ENCODE measurements at places on chromosomes 11 and 22. TPM values are rescaled to one million over a fixed set of nuclear protein-coding genes. Genes with fewer than 3 reads are reported as not detected.

DNA sequence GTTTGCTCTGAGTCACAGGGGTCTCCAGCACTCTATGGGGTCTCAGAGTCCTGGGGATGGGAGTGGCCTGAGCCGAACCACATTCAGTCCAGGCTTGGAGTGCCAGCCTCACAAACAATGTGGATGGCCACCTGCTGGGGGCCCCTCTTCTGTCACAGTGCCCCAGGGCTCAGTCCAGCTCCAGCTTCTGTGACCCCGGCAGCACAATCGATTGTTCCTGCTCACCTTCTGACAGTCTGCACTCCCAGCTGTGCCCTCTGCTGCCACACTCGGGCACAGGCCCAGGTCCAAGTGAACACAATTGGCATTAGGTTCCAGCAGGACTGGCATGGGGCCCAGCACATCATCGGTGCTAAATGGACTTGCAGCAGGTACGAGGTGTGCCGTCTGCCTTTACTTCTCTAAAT, 84.8 kb downstream of the TP53I11 start:
- DNase-seq, result no peak

GRCh38 chr11:75430714-75431532, 2.1 kb downstream of the KLHL35 start:
- no peak for DNase-seq

CFAP68 gene
- 39.1 TPM for total RNA-seq

GRCh38 chr22:48603621-48604320, 1223.9 kb downstream of the BRD1 start:
- no peak for DNase-seq

RELT gene
- total RNA-seq, result 26.6 TPM

DNA sequence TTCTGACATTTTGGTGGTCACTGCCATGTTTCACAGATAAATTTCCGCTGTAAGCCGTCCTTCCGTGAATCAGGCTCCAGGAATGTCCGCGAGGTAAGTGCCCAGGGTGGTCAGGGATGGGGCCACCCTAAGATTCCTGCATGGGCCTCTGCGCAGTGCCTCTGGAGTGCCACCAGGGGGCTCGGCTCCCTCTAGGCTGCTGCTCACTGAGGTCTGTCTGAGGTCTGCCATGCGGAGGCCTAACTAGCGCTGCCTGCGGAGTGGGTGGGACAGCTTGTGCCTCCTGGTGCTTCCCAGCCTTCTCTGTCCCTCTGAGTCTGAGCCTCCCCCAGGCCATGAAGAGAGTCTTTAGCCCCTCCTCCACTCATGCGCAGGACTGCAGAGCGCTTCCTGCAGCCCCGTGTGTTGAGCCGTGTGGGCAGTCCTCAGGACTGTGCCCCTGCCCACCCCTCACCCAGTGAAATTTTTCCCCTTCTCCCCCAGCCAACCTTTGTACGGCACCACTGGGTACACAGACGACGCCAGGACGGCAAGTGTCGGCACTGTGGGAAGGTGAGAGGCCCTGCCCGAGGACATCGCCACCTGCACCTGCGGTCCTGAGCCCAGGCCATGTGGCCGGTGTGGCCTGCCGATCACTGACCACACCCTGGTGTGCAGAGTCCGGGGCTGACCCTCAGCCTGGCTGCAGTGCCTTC, 11.9 kb upstream of the MDK start:
- DNase-seq, result peak; percentile 75

DNA sequence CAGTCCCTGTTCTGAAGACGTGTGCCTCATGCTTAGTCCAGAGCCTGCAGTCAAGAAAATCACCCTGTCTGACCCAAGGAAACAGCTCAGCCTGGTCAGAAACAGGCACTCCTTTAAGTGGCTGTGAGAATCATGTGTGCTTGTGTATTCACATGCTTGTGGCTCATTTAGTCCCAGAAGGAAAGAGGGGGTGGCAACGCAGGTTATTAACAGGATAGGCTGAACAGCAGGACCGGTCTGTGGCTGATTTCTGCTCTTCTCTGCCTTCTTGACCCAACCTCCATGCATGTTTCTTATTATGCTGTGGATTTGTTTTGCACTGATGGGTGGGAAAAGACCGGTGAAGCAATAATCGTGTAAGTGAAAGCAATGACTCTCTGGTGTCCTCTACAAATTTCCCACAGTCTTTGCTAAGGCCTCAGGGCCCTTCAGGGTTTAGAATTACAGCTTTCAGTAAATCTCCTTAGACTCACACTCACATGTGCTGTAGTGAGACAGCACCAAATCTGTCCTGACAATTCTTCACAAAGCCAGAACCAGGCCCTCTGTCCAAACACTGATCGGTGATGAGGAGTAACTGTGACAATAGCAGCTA, 288.1 kb downstream of the ETS1 start:
- peak; percentile 41 for DNase-seq

LTO1 gene
- total RNA-seq, result 15.9 TPM

FOLR1 gene
- not detected for total RNA-seq

DNA sequence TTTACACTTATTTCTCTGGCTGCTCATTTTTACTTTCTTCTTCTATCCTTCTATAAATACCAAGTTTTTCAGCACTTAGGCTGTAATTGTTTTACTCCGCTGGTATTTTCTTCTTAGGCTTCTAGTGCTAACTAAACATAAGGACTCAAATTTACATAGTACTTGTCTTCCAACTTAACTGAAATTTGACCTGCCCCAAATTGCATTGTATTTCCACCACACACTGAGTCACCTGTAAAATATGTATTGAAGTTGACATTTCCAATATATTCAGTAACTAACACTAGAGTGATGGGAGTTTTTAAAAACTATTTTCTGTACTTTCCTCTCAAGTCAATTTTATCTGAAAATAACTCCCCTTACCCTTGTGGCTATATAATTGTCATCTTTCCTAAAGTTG, 1794.1 kb upstream of the RAG2 start:
- no peak for DNase-seq

- DNase-seq, result no peak
Observed at GRCh38 chr11:1481861-1482441, 4.6 kb downstream of the MOB2 start.

- DNase-seq, result no peak
Observed at GRCh38 chr22:46050916-46051614, 74.1 kb upstream of the WNT7B start.

GLYAT gene
- not detected for total RNA-seq

GRCh38 chr11:44400431-44400830, 90.5 kb upstream of the ALX4 start:
- DNase-seq, result no peak

LYVE1 gene
- total RNA-seq, result not detected

DNA sequence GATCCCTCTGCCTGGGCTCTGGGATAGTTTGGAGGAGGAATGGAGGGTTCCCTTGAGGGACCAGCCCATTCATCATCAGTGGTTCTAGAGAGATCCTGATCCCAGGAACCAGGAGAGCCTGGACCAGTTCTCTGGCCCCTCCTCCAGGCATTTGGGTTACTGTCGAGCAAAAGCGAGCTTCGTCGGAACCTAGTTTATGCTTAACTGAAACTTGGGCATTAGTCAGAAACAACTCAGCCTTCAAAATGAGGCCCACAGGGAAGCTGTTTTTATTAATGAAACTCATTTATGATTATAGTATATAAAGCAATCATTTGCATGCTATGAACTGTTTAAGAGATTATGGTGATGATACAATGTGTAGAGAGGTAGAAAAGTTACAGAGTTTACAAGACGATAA, 61.4 kb downstream of the LIF start:
- peak; percentile 43 for DNase-seq

SCARF2 gene
- 0.20 TPM for total RNA-seq

DNA sequence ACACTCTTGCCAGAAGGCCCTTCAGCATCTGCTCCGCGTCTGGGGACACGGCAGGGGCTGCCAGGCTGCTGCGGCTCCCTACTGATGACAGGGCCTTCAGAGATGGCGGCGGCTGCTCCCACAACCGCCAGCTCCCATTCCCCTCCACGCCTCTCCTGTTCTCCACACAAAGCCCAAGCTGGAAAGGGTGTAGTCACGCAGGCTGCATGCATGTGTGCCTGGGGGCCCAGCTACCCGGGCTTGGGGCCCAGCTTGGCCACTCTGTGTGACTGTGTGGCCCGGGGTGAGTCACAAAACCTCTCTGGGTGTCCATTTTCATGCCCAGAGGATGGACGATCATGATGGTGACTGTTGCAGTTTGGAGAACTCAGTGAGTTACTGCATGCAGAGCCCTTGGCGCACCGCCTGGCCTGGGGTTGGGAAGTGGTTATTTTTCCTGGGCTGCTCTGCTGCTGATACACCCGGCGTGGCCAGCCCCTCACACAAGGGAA, 31.7 kb upstream of the PARVB start:
- DNase-seq, result no peak

- DNase-seq, result peak; percentile 77
Observed at GRCh38 chr11:69888483-69889181, 69.4 kb upstream of the FGF3 start.

DNA sequence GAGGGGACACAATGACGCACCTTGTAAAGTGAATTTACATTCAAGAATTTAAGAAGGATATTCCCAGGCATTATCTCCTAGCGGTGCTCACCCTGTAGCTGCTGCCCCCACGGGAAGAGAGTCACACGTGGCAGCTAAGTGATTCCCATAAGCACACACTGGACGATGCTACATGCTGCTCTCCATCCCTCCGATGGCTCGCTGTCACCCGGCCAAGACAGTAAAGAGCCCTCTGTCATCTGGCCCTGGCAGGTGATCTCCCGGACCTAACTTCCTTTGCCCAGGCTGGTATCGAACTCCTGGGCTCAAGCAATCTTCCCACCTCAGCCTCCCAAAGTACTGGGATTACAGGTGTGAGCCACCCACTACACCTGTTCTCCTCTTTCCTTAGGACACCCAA, 39.9 kb upstream of the IGSF9B start:
- no peak for DNase-seq

KIAA1671 gene
- total RNA-seq, result 6.5 TPM

OR4D6 gene
- not detected for total RNA-seq

DNA sequence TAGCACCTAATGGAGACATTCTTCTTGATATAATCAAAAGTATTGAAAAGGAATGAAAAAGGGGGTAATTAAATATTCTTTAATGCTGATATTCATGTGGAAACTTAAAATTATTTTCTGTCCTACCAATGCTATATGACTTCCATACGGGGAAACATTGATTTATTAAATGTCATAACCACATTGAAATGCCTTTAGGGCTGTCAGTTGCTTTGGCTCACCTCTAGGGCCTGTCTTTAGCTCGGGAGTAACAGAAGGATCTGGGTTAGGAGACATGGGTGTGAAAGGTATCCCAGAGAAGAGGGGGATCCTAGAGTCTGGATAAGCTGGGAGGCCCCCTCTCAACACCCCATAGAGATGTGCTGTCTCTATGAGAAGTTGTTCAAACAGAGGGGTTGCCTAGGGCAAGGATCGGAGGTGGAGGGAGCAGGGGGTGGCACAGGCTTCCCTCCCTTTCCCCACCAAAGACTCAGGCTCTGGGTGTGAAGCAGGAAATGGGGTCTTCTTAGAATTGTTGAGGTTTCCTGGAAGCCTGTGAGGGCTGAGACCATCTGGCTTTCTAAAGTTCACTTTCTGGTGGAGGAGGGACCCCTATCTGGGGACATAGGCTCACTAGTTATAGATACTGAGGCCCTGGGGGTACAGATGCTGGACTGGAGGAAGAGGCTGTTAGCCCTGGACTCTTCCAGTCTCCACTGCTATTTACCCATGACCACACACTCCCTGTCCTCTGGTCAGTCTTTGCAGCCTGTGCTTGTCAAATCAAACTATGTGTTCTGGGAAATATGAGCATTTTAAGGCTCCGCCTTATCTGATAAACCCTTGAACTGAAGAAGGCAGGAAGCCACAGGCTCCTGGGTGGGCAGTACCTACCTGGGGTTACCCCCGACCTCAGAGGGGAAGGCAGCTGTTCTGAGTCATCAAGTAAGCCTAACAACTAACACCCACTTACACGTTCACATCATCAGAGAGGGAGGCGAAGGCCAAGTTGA, 55.8 kb upstream of the RRAS2 start:
- peak; percentile 96 for DNase-seq

GRCh38 chr11:59659981-59660380, 8.9 kb downstream of the PATL1 start:
- no peak for DNase-seq
